ENCODE measurements at places on chromosomes 13 and 19.

GRCh38 chr13:53135301-53135700 lies 106.7 kb downstream of the OLFM4 start:
- no peak for DNase-seq

- peak; percentile 23 for DNase-seq
Measured at GRCh38 chr13:44231786-44232516, 141.7 kb upstream of the SERP2 start.

GRCh38 chr13:107843681-107844080 lies 371.7 kb downstream of the LIG4 start:
- no peak for DNase-seq

- no peak for DNase-seq
Measured at GRCh38 chr13:79477968-79478367, 3.0 kb upstream of the NDFIP2 start.

- DNase-seq: no peak
Measured at GRCh38 chr19:40446263-40446784, 2.2 kb upstream of the SERTAD3 start.

GRCh38 chr13:68998056-68998455 lies 1109.6 kb upstream of the ATXN8OS start:
- DNase-seq: no peak

GRCh38 chr19:47429140-47429793 lies 9.9 kb upstream of the MEIS3 start:
- DNase-seq: no peak

GRCh38 chr19:13039211-13039789 lies 44.0 kb downstream of the NFIX start:
- no peak for DNase-seq

DNA sequence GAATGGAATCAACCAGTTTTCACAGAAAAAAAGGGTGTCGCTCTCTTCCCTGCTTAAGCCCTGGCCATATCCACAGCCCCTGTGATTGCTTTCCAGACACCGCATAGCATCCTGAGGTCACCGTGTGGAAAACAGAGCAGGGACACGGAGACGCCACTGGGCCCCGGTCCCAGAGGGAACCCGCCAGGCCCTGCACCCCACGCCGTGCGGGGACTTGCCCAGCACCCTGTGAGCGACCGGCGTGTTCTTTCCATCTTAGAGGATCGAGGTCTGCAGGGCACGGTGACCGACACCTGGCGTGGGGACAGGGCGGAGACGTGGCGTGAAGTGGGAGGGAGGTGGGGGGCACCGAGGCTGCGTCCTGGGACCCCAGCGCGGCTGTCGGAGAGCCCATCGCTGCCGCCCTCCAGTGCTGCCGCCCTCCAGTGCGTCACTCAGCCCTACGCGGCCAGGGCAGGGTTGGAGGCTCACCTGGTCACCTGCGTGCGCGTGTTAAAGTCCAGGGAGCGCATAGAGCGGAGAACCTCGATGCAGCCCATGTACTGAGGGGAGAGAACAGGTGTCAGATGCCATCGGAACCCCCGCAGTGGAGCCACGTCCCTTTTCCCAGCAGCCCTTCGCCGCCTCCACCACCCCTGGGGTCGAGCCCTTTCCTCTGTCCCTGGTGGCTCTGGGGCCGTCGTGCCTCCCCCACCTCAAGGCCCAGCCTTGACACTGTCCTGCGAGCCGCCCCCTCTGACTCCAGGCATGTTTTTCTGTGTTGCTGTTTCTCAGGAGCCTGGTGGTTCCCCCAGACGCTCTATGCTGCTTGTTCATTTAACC lies 20.2 kb downstream of the SHC2 start:
- DNase-seq: no peak

GRCh38 chr19:35644987-35645679 lies 3.0 kb upstream of the COX6B1 start:
- peak; percentile 22 for DNase-seq

- DNase-seq: no peak
Measured at GRCh38 chr13:20489185-20489820, 36.4 kb downstream of the CRYL1 start.

DNA sequence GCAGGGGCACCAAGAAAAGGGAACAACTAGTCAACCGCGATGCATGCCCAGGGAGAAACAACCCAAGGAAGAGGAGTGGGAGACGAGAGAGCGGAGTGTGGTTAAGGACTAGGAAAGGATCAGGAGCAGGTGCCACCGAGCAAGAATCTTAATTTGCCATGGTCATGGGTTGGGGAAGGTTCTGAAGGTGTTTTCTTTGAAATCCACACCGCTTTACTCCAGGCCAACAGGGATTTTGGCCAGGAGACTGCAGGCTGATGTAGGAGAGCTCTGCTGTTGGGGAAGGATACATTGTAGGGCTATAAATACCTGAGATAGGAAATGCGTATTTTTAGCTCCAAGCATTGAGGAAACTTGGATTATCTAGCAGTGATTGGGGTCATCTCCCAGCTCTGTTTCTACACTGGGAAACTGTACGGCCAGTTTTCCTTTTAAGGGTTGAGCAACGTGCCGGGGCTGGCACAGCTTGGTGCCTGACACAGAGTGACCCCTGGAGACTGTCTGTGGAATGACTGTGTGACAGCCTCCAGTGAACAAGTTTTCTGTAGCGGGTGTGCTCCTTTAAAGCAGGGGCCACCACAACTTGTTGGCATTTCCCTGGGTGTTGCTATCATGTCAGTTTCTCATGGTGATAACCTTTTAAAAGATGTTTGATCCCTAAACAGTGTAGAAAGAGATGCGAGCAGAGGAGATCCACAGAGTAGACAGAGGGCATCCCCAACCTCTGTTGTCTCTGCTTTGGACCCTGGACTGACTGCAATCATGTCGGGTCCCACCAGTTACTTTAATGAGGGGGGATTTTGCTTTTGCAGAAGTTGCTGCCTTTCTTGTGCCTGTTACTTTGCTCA lies 34.3 kb downstream of the ZNF536 start:
- DNase-seq: no peak

DNA sequence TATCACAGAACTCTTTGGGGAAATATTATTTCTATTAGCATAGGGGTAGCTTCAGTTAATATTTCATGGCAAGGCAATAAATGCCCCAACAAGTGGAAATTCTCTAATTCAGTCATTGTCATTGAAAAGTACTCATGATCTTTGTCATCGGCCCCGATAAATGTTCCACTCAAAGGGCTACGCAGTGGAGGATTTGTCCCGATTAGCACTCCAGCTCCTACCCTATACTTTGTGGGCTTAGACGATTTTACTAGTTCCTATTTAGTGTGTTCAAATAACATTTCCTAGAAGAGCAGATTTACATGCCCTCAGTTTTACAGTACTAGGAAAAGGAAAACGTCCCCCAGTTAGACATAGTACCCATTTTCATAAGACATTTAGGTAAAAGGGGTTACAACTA lies 38.0 kb upstream of the ATP12A start:
- DNase-seq: no peak

DNA sequence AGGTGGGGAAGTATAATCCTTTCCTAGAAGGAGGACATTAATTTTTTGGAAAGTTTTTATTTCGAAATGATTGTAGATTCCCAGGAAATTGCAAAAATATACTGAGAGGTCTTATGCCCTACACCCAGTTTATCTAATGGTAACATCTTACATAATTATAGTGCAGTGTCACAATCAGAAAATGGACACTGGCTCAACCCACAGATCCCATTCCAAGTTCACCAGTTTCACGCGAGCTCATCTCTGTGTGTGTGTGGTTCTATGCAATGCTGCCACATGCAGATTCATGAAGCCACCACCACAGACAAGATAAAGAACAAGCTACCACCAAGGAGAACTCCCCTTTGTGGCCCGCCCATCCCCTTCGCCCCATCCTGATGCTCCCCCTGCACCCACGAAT lies 24.4 kb downstream of the IL17D start:
- no peak for DNase-seq

- DNase-seq: no peak
Measured at GRCh38 chr13:95697052-95697680, 20.2 kb downstream of the DNAJC3 start.

- DNase-seq: no peak
Measured at GRCh38 chr13:37755349-37755748, 114.2 kb downstream of the TRPC4 start.

DNA sequence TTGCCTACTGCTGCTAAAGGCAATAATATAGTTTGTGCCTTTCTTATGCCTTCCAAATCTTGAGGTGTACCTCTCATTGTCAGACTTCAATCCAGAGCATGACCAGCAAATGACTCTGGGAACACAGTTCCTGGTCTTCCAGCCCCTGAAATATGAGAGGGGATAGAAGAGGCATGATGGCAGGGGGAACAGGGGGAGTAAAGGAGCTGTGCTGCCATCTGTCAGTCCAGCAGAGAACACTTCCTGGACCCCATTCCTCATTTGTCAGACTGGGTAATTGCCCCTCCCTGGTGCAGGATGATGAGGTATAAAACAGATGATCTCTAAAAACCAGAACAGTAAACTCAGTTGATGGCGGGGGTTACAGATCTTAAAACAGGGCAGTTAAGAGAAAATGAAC lies 618.7 kb downstream of the DIAPH3 start:
- no peak for DNase-seq

GRCh38 chr19:51690454-51691073 lies 2.6 kb upstream of the SPACA6 start:
- DNase-seq: peak; percentile 35

Measured in NCI-H510A (cell line).